ENCODE measurements at places on chromosomes 7 and 10.
A peak's percentile ranks its signal among the peaks of the same experiment; 100 is the strongest.

GRCh38 chr7:31192986-31193385, 140.9 kb downstream of the ADCYAP1R1 start:
- peak; percentile 19 for DNase-seq

DNA sequence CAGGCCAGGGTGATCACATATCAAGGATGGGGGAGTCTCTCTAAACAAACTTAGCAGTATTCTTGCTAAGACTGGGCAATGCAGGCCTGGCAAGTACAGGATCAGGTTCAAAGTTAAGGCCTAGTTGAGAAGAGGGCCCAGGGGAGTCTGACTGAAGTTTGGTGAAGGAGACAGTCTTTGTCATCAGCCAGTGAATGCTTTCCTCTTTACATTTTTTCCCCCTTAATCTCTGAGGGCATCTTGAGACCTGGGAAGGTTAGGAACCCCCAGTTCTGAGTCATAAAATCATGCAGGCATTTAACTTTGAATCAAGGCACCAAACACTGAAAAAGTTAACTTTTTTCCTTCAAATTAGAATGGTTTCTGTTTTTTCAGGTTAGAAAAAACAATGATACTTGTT, 311.5 kb downstream of the REEP3 start:
- no peak for DNase-seq

GRCh38 chr7:69599286-69599954, 1.1 kb downstream of the AUTS2 start:
- no peak for DNase-seq

DNA sequence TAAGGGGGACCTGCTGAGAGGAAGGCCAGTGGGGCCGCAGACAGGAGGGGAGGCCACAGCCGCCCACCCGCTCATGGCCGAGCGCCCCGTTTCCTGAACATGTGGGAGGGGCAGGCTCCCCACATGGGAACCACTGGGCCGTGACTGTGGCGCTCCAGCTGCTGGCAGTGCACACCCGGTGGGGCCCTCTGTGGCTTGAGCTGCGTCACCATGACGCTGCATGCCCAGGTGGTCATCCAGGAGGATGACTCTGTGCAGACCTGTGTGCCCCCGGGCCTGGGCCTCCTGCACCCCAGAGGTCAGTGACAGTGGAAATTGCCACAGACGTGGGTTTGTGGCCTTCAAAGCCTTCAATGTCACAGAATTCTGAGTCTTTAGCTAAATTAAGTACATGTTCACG, 85.1 kb downstream of the MGMT start:
- DNase-seq = no peak

- peak; percentile 49 for DNase-seq
These were observed 38.2 kb downstream of the PRSS2 start for GRCh38 chr7:142808802-142809583.

DNA sequence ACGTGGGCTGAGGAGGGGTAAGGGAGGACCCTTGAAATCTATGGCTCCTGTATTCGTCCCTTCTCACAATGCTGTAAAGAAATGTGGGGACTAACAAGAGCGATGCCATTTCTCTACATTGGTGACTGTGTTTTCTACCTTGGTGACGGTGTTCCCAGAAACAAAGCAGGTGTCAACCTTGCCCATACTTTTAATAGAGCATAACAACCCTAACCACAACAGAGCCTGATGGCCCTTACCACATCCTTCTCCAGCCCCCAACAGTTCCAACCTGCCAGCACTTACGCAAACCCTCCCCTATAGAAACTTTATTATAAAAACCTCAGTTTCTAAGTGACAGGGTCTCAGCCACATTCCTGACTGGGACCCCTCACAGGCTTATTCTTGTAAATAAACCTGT, 28.2 kb upstream of the ADCYAP1R1 start:
- DNase-seq = no peak

DNA sequence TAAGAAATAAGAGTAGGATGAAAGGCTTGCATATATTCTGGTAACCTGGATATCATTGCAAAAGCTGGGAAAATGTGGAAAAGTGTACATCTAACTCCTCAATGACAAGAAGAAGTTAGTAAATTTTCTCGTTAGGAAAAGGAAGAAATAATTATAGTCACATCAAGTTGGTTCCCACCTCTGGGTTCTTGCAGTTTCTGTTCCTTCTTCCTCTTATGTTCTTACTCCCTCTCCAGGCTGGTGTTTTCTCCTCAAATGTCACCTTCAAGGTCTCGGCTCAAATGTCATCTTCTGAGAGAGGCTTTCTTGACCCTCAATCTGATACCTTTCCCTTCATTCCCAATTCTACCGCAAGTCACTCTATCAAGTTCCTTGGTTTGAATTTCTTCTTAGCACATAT, 64.4 kb downstream of the ENTPD1 start:
- no peak for DNase-seq

GRCh38 chr10:74419958-74420375, 268.9 kb downstream of the ADK start:
- no peak for DNase-seq

- DNase-seq = no peak
These were observed 21.1 kb upstream of the FAM221A start for GRCh38 chr7:23658831-23659427.

DNA sequence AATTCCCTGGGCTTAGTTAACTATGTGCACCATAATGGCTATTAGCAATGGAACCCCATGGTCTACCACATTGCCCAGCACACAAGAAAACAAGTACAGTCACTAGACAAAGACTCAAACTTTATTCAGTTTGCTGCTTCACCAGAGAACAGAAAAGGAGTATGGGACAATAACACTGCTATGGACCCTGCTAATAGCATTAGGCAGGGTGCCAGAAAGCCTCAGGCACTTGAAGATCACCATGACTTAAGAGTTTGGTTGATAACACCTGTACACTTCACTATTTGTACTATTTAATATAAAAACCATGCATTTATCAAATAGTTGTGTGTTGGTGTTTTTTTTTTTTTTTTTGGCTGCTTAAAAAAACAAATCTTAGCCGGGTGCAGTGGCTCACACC, 159.6 kb downstream of the KMT2E start:
- DNase-seq = no peak

DNA sequence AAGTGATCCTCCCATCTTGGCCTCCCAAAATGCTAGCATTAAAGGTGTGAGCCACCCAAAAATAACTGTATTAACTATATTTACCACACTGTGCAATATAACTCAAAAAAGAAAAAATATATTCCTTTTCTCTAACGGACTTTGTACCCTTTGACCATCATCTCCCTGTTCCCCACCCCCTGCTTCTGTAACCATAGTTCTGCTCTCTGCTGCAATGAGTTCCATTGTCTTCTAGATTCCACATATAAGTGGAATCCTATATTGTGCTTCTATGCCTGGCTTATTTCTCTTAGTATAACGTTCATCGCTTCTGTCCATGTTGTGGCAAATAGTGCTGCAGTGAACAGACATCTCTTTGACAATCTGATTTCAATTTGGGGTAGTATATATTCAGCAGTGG, 4.2 kb downstream of the TMEM248 start:
- DNase-seq = no peak

DNA sequence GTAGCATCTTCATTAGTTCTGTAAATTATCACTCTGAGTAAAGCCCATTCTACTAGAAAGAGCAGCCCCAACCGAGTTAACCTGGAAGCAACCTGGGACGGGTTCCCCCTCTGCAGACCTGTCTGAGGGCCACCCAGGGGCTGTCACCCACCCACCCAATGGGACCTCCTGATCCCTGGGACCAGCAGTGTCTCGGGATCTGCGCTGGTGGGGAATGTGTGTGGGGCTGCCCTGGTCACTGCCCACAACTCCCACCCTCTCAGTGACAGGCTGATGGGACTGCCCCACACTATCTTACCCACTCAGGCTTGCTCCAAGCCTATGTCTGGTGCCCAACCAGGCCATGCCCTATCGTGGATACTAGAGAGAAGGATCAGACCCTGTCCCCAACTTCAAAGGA, 215.0 kb downstream of the GRID1 start:
- no peak for DNase-seq

- DNase-seq = no peak
These were observed 18.7 kb upstream of the ARHGAP12 start for GRCh38 chr10:31947144-31947926.
